Type B pancreatic cell (in vitro differentiated cells): ENCODE measurements at places on chromosomes 5 and 9. TPM values are rescaled to one million over a fixed set of nuclear protein-coding genes. Genes with fewer than 3 reads are reported as not detected.

DNA sequence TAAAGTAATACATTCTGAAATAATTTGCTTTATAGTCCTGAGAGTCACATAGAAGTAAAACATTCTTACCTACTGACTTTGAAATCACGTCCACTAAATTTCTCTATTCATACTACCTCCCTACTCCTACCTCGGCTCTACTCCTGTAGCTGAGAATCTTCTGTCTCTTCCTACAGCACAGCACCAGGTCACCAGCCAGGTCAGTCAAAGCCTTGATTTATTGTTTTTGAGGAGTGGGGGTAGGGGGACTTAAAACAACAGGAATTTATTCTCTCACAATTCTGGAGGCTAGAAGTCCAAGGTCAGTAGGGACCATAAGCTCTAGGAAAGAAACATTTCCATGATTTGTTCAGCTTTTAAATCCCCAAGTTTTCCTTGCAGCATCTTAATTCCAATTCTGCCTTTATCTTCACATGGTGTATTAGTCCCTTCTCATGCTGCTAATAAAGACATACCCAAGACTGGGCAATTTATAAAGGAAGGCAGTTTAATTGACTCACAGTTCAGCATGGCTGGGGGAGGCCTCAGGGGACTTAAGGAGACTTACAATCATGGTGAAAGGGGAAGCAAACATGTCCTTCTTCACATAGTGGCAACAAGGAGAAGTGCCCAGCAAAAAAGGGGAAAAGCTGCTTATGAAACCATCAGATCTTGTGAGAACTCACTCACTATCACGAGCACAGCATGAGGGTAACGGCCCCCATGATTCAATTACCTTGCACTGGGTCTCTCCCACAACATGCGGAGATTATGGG is 49.6 kb upstream of the CCNG1 start:
- no peak overlapping the region for H3K27ac ChIP-seq
- no peaks in the 10 kb centered on the region for H3K36me3 ChIP-seq
- H3K27me3 ChIP-seq = no peaks in the 10 kb centered on the region
- no peak for DNase-seq
- H3K4me3 ChIP-seq = no peak overlapping the region

DNA sequence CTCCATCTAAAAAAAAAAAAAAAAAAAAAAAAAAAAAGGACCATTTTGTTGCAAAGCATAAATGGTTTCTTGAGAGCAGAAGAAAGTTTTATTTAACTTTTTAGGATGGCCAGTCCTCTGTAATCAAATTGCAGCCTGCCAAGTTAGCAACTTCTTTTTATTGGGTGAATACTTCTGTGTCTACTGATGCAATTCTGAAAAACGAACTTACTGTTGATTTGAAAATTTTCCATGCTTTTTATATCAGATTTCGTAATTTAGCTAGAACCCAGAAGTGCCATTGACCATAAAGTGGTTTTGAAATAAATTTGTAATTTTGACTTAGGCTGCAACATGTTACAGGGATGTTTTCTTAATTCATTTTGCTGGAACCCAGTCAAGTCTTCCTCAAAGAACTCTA is 269.1 kb upstream of the ACTBL2 start:
- H3K4me3 ChIP-seq = no peak overlapping the region
- H3K27me3 ChIP-seq = no peaks in the 10 kb centered on the region
- H3K36me3 ChIP-seq = no peaks in the 10 kb centered on the region
- no peaks in the 10 kb centered on the region for H3K4me1 ChIP-seq
- no peak for DNase-seq

GRCh38 chr5:14471507-14471906 is 110.1 kb upstream of the OTULINL start:
- H3K36me3 ChIP-seq = peaks cover 39% of the 10 kb centered on the region
- no peak overlapping the region for H3K4me3 ChIP-seq
- H3K27me3 ChIP-seq = no peaks in the 10 kb centered on the region
- H3K27ac ChIP-seq = no peak overlapping the region
- H3K4me1 ChIP-seq = peaks cover 23% of the 10 kb centered on the region

DNA sequence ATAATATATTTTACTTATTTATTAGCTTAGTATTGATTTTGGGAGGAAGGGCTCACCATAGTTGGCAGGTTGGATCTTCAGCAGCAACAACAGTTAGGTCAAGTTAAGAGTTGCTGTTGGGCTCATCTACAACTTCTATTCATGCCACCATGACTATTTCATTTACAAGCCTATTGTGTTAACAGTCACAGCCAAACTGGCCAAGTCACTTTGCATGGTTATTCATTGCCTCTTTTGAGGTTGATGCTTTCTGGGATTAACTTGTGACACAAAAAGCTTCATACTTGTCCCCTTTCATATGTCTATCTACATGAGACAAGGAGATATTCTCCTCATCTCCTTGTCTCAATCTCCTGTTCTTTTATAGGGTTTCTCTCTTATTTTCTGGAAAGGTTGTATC is 98.3 kb downstream of the WDR70 start:
- no peak overlapping the region for H3K27ac ChIP-seq
- H3K4me1 ChIP-seq = peaks cover 4% of the 10 kb centered on the region
- no peaks in the 10 kb centered on the region for H3K27me3 ChIP-seq
- peaks cover 40% of the 10 kb centered on the region for H3K36me3 ChIP-seq

GRCh38 chr5:170393958-170394357 is 4.8 kb upstream of the KCNMB1 start:
- peaks cover 30% of the 10 kb centered on the region for H3K4me1 ChIP-seq
- H3K4me3 ChIP-seq = no peak overlapping the region
- H3K36me3 ChIP-seq = no peaks in the 10 kb centered on the region
- DNase-seq = no peak
- no peak overlapping the region for H3K27ac ChIP-seq

DNA sequence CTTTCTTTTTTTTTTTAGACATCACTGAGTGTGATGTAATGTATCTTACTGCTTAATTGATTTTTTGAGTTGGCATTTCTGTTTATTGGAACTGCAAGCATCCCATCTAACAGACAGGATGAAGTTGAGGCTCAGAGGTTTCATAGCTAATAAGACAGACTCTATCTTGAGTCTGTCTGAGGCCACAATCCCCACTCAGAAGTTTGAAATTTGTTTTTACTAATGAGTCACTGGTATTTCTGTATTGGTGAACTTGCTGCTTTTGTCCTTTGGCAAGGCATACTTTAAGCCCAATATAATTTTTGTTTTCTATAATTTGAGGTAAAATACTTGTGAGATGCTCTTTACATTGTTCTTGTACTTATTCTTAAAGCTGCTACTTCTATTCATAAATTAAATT is 491.2 kb downstream of the PSAT1 start:
- H3K4me1 ChIP-seq = no peaks in the 10 kb centered on the region
- H3K27me3 ChIP-seq = no peaks in the 10 kb centered on the region
- H3K36me3 ChIP-seq = no peaks in the 10 kb centered on the region
- no peak overlapping the region for H3K4me3 ChIP-seq

GRCh38 chr5:112161392-112161748 is 257.7 kb downstream of the EPB41L4A start:
- peak overlapping the region; percentile 95 for H3K4me3 ChIP-seq
- peak overlapping the region; percentile 84 for H3K27ac ChIP-seq
- peaks cover 20% of the 10 kb centered on the region for H3K4me1 ChIP-seq
- peaks cover 11% of the 10 kb centered on the region for H3K27me3 ChIP-seq

- H3K4me3 ChIP-seq = no peak overlapping the region
- DNase-seq = no peak
- H3K27ac ChIP-seq = peak overlapping the region; percentile 62
- H3K4me1 ChIP-seq = peaks cover 24% of the 10 kb centered on the region
- H3K36me3 ChIP-seq = peaks cover 10% of the 10 kb centered on the region
Measured at GRCh38 chr9:112867275-112867991, 23.2 kb downstream of the SLC46A2 start.

DNA sequence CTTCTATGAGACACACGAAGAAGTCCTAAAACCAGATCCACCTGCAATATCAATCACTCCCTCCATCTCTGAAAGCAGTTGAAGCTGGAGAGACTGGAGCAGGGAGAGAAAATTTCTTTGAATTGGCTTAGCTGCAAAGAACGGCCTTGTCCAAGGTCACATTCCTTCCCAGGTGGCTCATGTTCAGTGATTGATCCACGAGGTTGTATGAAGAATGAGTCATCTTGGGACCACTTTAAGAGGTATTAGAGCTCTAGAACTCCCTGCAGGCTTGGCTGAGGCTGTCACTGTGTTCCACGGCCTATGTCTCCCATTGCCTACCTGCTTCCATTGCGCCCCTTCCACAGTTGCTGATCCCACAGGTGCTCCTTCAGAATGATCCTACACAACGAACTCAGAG is 68.2 kb downstream of the HMHB1 start:
- no peaks in the 10 kb centered on the region for H3K27me3 ChIP-seq
- H3K4me1 ChIP-seq = peaks cover 4% of the 10 kb centered on the region
- DNase-seq = no peak
- no peak overlapping the region for H3K27ac ChIP-seq
- no peaks in the 10 kb centered on the region for H3K36me3 ChIP-seq

- H3K27ac ChIP-seq = no peak overlapping the region
- no peaks in the 10 kb centered on the region for H3K27me3 ChIP-seq
- H3K4me3 ChIP-seq = no peak overlapping the region
- H3K36me3 ChIP-seq = no peaks in the 10 kb centered on the region
- no peak for DNase-seq
- peaks cover 3% of the 10 kb centered on the region for H3K4me1 ChIP-seq
Measured at GRCh38 chr5:115424030-115424429, 120.5 kb downstream of the FEM1C start.

Gene ZNF474
- 0.24 and 1.9 TPM in 2 replicates for total RNA-seq

Gene EHMT1
- total RNA-seq = 99.8 and 111 TPM in 2 replicates

Gene MAN1B1
- 50.3 and 58.9 TPM in 2 replicates for total RNA-seq

Gene MCC
- 11.8 and 24.0 TPM in 2 replicates for total RNA-seq
